ACHN (cell line): ENCODE measurements at places on chromosomes 5 and 9.
A peak's percentile ranks its signal among the peaks of the same experiment; 100 is the strongest.

- DNase-seq = no peak
Observed at GRCh38 chr5:138287246-138287645, 12.8 kb upstream of the GFRA3 start.

- DNase-seq = peak; percentile 74
Observed at GRCh38 chr5:170466988-170467707, 36.7 kb upstream of the KCNIP1 start.

DNA sequence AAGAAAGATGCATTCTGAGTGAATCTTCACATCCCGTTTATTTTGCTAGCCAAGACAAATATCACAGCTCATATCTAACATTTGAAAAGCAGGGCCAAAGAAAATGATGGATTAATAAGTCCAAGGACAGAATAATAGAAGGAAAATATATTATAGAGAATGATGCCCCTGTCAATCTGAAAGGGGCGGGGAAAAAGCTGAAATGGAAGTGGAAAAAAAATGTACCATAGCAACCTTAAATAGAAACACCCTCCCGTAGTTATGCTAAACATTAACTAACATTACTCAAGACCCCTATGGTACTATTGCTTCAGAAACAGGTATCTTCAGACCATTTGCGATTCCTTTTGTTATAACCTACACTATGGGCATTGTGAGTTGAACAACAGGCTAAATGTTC lies 67.7 kb upstream of the SMARCA2 start:
- no peak for DNase-seq

- no peak for DNase-seq
Observed at GRCh38 chr9:104838958-104839357, 75.0 kb downstream of the NIPSNAP3B start.

GRCh38 chr9:120336021-120336752 lies 243.8 kb downstream of the CDK5RAP2 start:
- DNase-seq = no peak

DNA sequence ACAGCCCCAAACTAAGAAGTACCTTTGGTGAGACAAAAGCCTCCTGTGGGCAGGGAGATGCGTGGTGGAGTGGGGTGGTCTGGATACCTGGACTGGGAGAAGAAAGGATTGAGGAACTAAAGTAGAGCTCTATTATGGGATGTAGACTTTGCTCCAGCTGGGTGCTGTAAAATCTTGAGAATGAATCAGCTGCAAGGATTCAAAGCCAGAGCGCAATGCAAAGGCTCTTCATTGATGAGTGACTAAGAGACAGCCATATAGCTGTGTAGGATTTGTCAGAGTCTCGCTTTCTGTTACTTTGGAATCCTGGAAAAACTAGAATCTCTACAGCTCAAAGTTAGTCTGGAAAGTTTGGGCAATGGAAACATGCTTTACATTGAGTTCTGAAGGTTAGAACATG lies 159.9 kb downstream of the TAF11L14 start:
- DNase-seq = no peak

DNA sequence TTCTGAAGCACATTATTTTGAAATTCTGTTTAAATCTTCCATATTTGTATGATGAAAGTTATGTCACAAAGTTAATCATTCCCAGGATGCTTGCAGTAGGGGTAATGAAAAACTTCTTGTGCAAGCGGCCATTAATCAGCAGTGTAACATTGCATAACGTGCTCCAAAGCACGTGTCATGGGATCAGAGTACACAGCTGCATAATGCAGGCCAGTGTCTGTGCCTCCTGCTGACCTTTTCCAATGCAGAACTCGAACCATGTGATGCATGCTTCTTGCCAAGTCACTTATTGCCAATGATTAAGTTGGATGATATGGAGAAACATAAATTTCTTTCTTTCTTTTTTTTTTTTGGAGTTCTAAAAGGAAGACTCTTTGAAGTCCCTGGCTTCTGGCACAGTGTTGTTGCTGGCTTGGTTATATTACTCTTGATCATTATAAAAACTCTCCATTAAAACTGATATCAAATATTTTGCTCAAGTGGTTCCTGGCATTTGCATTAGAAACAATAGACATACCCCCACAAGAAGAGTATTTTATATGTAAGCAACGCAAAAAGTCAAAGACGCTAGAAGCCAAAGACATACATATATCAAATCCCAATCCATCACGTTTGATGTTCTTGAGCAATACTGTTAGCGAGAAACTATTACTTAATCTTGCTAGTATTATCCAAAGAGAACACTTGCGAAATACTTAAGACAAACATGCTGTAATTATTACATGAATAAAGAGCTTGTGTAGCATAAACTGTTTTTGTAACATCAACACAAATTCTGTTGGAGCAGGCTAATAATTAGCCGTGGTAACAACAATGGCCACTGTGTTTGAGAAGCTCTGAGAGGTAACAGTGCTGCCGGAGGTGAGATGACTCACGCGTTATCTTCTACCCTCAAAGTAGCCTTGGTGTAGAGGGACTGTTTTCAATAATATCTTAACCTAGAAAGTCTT lies 164.2 kb downstream of the AUH start:
- DNase-seq = peak; percentile 84

- no peak for DNase-seq
Observed at GRCh38 chr5:124867137-124867704, 120.8 kb upstream of the ZNF608 start.

GRCh38 chr5:157342822-157343402 lies 77.0 kb downstream of the CYFIP2 start:
- peak; percentile 45 for DNase-seq

- DNase-seq = no peak
Observed at GRCh38 chr9:85167146-85167545, 497.6 kb downstream of the NTRK2 start.

DNA sequence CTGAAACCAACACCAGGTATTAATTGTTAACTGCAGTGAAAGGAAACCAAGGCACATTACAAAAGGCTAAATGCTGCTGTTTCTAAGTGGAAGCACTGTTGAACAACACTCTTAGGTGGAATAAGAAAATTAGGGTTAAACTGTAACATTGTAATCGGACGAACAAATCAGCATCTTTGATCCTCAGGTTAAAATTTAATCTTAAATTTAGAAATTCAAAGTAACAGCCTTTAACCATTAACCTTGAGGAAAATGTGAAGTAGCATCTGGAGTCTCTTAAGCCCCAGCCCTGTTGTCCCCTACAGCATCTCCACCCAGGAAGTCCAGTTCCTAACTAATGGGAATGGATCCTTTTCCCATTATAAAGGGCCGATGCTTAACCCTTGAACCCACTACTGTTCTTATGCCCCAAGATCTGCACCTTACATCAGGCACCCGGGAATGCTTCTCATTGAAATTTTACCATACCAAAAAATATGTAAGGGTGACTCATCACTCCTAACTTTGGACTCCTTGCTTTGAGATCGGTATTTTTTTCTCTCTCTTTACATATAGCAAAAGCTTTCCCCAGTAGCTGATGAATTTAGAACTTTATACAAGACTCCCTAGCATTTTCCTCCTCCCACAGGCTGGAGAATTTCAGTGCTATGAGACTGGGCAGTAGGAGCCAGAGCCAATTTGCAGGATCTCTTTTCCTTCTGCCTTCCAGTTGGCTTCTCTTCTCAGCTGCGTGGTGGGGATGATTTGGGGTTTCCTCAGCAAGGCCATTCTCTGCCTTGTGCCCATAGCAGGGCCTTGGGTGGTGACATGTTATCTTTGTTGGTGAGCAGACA lies 32.0 kb upstream of the ITGA2 start:
- DNase-seq = no peak

DNA sequence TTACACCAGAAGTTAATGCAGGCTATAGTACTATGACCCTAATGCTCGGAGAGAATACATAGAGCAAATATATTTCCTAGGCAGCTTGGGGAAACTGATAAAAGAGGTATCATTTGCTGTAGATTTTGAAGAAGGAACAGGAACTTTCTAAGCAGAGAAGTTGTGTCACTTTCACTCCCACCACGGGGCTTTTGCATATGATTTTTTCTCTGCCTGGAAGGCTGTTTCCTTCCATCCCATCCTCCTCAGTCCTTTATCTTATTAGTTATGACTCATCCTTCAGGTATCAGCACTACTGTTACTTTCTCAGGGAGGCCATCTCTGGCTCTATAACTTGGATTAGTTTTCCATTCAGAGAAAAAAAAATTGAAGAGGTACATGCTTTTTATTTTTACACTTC lies 2006.1 kb upstream of the WWC1 start:
- no peak for DNase-seq

GRCh38 chr5:137592317-137592716 lies 93.2 kb upstream of the SPOCK1 start:
- DNase-seq = no peak
